Effector CD4-positive, alpha-beta T cell (primary cell): ENCODE measurements at places on chromosomes 4 and X.

- DNase-seq: no peak
These were observed 103.5 kb downstream of the CNOT6L start for GRCh38 chr4:77715414-77716290.

DNA sequence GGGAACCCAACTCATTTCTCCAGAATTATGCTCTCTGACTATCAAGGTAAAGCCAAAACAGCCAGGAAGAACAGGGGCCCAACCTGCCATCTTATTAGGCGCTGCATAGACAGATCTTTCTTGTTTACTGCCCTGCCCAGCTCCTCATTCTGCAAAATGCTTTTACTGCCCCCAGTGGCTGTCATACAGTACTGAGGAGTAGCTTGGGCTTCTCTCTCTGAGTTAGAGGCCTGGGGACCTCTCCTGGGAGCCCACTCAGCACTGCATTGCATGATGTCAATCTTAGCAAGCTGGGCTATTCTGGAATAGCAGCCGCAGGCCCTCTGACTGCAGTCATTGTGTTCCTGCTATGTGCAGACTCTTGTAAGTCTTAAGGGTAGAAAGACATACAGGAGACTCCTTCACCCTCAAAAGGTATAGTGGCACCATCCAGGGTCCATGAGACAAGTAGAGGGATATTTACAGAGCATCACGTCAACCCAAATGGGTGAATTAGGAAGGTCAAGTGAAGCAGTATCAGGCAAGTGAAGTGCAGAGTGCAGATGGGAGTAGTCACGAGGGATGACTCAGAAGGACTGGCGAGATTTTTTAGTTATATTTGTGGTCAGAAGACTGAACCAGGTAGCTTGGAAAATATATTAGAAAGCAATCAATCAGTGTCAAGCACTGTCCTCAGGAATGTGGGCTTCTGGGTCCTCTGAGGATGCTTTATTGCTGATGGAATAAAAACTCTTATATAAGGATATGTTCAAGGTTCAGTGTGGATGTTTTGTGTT lies 294.1 kb upstream of the SFRP2 start:
- no peak for DNase-seq

GRCh38 chr4:80963051-80963450 lies 67.5 kb upstream of the BMP3 start:
- DNase-seq: no peak

- DNase-seq: no peak
These were observed 609 bp downstream of the REPS2 start for GRCh38 chrX:16946971-16947562.

DNA sequence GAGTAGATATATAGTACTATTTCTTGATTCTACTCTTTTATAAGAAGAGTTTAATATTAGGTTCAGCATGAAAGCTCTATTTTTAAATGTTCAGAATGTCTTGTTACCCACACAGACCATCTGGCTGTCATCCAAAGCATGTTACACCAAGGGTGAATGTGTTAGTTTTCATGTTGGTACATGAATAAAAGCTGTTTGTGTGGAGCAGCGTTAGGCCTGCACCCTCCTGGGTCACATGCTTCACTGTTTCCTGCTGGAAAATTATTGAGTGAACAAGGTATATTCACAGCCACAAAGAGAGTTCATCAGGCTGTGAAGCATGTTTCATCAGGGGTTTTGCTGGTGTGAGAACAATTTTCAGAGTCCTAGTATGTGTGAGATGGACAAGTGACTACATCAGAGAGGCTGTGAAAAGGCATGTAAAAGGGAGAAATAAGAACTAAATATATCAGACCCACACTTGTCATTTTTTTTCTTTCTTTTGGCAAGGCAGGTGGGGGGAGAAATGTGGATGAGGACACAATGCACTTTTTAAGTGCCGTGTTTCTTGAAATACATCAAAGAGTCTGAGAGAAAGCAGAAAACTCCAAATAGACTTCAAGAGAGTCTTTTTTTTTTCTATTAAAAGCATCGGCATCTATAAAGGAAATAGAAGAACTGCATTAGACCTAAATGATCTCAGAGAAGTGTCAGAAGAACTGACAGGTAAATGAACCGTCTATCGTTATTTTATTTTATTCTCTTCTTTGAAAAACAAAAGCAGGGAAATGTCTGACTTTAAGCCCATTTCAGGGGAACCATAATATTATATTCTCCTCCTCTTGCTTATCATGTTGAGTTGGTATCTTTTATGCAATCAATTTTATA lies 2429.7 kb downstream of the PCDH7 start:
- DNase-seq: no peak

DNA sequence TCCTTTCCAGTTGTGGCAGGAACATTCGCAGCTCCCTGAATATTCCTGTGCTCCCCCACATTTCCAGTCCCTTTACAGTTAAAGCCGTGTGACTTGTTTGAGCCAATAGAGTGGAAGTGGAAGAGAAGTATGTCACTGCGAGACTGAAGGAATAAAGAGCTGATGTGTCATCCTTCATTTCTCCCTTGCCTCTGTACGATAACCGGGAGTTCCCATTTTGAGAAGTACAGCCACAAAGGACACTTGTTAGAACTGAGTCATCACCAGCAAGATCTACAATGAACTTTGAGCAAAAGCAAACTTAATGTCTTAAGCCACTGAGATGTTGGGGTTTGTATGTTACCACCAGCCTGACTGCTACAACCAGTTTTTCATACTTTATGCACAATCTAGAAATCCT lies 92.3 kb downstream of the SPRY1 start:
- no peak for DNase-seq

GRCh38 chr4:145179281-145179860 lies 1.0 kb downstream of the OTUD4 start:
- peak; percentile 68 for DNase-seq

DNA sequence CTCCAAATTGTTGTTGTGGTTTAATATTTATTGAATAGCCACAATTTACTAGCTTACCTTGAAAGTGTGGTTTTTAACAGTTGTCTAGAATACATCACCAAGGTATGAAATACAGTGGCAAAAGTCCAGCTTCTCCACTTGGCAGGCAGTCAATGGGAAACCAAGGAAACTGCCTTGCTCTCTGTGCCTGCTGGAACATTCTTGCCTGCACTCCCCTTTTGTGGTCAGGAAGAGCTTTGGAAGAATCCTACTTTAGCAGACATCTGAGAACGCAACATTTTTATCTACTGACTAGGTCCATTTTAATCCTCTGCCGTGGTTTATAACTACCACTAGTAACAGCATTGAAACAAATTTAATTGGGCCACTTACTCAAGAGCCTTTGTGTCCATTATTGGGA lies 64.5 kb downstream of the TENM3 start:
- DNase-seq: no peak

DNA sequence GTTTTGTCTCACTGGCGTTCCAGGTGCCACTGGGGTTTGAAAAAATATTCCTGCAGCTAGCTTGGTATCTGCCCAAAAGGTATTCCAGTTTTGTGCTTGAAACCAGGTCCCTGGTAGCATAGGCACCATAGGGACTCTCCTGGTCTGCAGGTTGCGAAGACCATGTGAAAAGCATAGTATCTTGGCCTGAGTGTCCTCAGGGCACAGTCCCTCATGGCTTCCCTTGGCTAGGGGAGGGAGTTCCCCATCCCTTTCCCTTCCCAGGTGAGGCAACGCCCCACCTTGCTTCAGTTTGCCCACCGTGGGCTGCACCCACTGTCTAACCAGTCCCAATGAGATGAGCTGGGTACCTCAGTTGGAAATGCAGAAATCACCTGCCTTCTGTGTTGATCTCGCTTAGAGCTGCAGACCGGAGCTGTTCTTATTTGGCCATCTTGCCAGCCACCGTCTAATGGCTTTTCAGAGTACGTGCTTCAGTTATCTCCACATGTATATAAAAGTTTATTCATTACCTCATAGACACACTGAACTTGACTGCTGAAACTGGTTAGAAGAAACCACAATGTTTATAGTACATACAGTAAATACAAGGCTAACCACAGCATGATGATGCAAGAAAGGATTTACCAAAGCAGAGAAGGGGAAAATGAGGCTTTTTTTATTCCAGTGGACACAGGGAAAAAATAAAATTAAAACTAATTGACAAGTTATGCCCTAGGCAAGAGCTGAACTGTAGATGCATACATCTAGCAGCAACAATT lies 10.6 kb downstream of the PBDC1 start:
- no peak for DNase-seq

DNA sequence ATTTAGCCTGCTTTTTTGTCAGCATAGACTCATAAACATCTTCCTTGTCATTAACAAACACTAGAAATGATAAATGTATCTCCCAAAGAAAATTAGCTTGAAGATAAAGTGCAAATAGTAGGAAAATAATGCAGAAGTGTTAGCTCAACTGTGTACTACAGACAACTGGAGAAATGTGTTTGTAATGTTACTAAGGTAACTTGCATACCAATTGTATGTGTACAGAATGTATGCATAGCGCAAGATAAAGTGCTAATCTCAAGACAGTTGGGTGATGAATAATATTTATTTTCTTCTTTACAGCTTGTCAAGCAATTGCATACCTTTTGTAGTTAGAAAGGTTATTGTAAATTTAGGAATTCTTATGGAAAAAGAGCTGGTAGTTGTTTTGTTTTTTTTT lies 22.1 kb downstream of the FMR1 start:
- DNase-seq: no peak

DNA sequence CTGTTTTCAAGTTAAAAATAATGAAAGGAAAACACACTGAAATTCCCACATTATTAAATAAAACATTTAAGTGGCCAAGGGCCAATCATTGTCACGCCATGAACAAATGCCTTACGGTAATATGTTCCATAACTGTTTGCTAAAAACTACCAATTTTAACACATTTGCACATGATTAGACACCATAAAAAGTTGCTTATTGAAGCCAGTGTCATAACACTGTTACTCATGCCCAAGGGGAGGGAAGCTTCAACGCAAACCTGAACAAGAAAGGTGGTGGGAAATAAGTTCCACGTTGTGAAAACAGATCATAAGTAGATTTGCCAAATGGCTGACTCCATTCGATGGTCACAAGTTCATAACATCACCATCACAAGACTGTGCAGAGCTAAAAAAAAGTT lies 739.3 kb upstream of the FAM241A start:
- DNase-seq: no peak

GRCh38 chrX:1487401-1487800 lies 34.7 kb upstream of the ASMTL start:
- DNase-seq: no peak

GRCh38 chr4:89303177-89303576 lies 4.4 kb downstream of the GPRIN3 start:
- peak; percentile 20 for DNase-seq

GRCh38 chr4:90190525-90190924 lies 63.3 kb downstream of the CCSER1 start:
- no peak for DNase-seq

- no peak for DNase-seq
These were observed 186.2 kb downstream of the RCHY1 start for GRCh38 chr4:75327804-75328512.

GRCh38 chrX:26918631-26919030 lies 544.5 kb downstream of the PPP4R3C start:
- DNase-seq: no peak

GRCh38 chr4:15402974-15403373 lies 24.9 kb upstream of the C1QTNF7 start:
- no peak for DNase-seq

- DNase-seq: no peak
These were observed 55.7 kb downstream of the ANTXR2 start for GRCh38 chr4:80017125-80017854.

DNA sequence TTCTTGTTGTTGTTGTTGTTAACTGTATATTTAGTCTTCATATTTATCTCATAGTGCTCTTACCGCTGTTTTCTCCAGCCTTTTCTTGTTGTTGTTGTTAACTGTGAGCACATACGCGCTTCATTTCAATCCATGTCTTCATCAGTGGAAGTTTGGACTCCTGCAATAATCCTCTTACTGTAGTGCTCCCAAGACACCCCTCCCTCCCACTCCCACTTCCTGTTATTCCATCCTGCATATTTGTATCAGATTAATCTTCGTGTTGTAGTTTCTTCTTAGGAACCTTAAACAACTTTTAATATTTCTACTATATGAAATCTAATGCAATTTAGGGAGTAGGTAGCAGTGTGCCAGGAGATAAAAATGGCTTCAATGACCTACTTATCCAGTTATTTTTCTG lies 674.8 kb downstream of the RAPGEF2 start:
- no peak for DNase-seq

GRCh38 chr4:77360451-77360850 lies 203.4 kb downstream of the CCNG2 start:
- no peak for DNase-seq

GRCh38 chrX:2176733-2177132 lies 324.0 kb downstream of the DHRSX start:
- DNase-seq: no peak

DNA sequence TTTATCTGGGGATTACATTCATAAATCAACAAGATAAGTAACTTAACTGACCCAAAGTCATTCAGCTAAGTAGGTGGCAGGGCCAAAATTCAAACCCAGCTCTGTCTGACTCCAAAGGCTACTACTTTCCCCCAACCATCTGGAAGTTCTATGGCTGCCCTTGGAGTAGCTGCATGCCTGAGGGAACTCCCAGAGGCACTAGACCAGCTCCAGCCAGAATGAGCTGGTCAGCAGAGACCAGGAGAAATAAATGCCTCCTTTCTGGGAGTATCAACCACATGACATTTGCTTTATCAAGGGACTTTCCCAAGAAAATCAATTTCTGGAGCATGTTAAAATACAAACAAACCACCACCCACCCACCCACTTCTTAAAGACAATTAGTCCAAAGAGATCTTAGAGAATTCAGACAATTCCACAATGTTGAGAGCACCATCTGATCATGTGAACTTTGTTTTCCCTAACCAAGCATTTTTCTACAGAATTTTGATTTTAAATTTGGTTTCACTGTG lies 180.5 kb downstream of the EFHC2 start:
- DNase-seq: no peak

DNA sequence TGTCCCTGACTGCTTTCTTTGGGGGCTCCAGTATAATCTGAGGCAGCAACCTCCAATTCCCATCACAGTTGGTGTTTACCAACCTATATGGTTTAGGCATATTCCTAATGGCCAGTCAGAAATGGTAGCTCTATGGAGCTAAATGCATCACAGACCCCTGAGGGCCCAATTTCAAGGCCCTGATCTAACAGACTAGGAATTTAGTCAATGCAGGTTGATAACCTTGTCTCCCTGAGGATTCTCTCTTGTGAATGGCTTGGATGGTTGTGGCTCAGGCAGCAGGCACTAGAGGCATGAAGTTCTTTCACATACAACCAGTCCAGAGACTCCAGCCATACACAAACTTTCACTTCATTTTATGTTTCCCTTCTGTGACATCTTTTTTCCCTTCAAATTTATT lies 59.4 kb downstream of the TMPRSS11F start:
- no peak for DNase-seq

GRCh38 chr4:76809594-76810305 lies 88.2 kb downstream of the SOWAHB start:
- no peak for DNase-seq

GRCh38 chr4:115325836-115326235 lies 212.4 kb upstream of the NDST4 start:
- no peak for DNase-seq

GRCh38 chrX:39903937-39904336 lies 193.8 kb downstream of the BCOR start:
- no peak for DNase-seq

DNA sequence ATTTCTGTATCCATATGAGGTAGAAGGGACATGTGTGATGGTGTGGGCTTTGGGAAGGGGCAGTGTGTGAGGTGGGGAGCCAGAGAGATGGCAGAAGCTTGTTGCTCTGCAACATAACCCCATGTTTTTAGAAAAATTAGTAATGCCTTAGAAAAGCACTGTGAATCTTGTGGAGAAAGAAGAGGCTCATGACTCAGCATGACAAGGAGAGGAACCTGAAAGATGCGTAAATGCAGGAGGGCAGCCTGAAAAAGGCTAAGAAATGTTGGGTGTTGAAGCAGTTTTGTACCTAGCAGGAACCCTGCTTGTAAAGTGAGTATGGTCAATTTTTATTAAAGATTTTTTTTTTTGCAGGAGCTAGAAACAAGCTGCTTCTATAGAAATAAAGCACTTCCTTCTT lies 59.8 kb downstream of the ARSJ start:
- no peak for DNase-seq
